CD4-positive, alpha-beta T cell treated with Interleukin-17A for 4 hours (primary cell): ENCODE measurements at places on chromosomes 2 and 18.

- DNase-seq: no peak
Observed at GRCh38 chr18:5214583-5215351, 17.7 kb upstream of the AKAIN1 start.

DNA sequence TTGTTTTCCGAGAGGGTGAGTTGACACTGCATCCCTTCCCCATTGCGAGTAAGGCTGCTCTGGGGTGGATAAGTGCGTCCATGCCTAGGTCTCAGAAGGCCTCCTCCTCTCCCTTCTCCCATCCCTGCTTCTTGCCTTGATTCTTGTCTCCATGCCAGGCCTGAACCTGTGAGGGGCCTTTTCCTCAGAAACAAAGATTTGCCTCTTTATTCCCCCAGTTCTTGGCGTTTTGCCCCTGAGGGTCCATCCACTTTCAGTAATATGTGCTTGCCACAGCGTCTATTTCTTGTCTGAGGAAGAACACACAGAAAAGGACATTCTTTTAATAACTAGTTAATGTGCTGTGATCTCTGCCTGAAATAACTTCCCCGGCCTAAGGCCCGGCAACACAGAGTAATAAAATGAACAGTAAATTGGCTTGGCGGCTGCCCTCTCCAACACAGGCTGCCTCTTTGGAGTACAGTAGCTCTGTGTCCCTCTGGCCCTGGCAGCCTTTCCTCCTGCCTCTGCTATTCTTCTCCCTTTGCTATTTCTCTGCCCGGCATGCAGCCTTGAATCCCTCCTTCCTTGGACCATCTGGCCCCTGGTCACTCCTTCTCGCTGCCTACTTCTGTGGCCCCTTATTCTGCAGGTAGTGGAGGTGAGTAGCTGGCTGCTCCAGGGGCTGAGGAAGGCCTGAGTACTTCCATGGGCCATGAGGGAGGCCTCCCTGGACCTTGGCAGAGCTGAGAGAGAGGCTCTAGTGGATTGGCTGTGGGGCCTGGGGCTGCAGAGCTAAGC is 4.4 kb downstream of the EHD3 start:
- no peak for DNase-seq

GRCh38 chr2:68689553-68690537 is 44.8 kb upstream of the ARHGAP25 start:
- DNase-seq: no peak

- no peak for DNase-seq
Observed at GRCh38 chr2:98089941-98090340, 3.0 kb downstream of the VWA3B start.

DNA sequence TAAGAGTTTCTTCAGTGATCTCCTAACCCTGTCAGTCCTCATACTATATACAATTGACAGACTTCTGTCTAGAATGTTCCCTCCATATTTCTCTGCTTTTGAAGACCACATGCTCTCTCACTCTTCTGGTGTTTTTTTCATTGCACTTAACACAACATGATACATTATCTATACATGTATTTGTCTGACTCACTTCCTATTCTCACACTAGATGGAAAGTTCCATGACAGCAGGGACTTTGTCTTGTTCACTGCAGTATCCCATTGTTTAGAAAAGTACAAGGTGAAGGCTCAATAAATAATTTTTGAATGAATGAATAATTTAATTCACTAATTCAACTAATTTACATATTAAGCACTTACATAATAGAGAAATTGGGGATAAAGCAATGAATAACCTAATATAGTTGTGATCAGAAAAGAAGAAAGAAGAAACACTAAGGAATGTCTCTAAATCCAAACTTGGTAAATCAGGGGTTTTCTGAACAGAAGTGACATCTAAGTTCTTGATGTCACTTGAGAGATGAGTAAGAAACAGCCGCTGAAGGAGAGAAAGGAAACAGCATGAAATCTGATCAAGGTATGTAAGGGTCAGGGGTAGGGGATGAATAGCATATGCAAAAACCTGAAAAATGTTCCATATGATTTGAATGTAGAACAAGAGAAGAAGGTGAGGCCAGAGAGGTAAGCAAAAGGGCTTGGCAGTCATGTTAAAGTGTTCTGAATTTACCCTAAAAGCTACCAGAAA is 42.4 kb downstream of the MBD2 start:
- no peak for DNase-seq

DNA sequence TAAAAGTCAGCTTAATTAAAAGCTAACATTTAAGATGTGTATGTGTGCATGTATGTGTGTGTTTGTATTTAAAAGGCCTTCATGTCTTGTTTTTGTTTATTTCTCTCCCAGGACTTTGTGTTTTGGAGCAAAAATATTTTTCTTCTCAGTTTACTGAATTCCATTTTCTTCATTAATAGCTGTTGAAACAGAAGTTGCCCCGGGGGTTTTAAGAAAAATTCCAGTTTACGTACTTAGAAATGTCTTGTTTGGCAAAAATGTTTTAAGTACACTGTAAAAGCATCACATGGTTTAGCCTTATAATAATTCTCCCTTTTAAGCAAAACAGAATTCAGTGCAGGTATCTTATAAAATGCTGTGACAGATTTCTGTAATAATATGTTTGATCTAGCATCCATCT is 1233.0 kb upstream of the NRXN1 start:
- DNase-seq: no peak

DNA sequence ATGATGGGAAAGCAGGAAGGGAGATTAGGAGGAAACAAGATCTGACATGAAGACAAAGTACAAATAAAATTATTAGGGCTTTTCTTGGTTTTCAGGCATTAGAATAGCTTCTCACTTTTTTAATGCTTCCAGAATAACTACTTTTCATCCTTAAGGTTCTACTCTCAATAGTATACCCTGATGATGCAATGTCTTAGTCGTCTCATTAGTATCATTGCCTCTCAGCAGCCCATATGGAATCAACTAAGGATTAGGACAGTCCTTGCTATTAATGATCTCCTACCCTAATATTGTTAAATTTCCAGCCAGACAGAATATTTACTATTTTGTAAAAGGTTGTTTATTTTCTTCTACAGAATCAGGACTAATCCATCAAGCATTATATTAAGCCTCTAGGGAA is 55.9 kb downstream of the RELCH start:
- no peak for DNase-seq

- DNase-seq: no peak
Observed at GRCh38 chr2:180873219-180873618, 107.2 kb upstream of the UBE2E3 start.

DNA sequence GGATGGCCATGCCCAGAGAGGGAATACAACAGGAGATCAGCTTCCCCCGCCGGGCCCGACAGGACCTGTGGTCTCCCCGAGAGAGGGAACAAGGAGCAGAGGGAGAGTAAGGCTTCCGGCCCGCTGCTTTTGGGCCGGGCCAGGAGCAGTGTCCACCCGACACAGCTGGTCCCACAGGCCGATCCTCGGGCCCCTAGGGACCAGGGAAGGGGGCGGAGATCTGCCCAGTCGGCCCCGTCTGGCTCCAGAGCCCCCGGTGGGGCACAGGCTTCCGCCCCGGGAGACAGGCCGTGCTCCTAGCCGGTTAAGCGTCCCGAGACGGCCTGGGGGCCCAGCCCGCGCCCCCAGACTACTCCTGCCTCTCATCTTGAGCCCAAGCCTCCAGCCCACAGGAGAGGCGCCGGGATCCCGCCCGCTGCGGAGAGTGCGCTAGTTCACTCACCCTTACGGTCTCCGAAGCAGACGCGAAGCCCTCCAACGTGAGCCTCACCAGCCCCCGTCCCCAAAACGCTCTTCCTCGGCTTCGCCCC is at the start of gene MCFD2:
MCFD2 (minus strand) TSS at position 526 of the 530 bp plus-strand sequence. CDS start 6,635 bp downstream, outside the sequence.
- DNase-seq: no peak

- no peak for DNase-seq
Observed at GRCh38 chr18:45155526-45155925, 459.8 kb upstream of the SLC14A2 start.

DNA sequence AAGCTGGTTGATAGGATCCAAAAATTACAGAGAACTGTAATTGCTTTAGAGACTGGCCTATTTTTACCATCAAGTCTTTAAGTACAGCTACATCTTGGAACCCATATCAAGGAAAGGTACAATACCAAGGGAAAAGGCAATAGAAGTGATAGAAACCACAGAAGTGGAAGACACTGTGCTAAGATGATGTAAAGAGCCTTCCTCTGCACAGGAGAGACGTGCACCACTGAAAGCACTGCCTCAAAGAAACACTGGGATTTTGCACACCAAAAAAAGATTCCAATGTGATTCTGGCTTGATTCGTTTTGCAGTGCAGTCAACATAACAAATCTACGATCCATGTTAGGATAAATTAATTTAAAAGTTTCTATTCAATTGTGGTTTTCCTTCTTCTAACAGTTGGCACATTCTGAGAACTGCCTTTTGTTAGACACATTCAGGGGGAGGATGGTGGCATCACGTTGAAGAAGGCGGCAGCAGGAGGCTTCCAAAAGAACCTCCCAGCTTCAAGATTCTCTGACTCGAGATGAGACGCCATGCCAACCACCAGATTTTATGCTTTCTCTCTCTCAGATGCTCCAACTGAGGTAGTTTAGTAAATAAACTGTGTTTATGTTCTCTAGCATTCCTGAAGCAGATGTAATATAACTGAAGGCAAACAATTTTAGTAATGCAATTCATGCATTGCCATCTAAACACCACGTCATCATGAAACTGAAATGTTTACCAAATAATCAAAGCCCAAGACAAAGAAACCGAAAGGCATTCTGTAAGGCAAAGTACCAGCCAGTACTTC is 102.9 kb downstream of the BCL2 start:
- peak; percentile 45 for DNase-seq

- DNase-seq: no peak
Observed at GRCh38 chr2:219578811-219579613, 6.9 kb downstream of the INHA start.

- DNase-seq: no peak
Observed at GRCh38 chr2:6297238-6297637, 568.5 kb downstream of the CMPK2 start.

- DNase-seq: no peak
Observed at GRCh38 chr18:35923939-35924684, 48.4 kb upstream of the RMP24 start.

DNA sequence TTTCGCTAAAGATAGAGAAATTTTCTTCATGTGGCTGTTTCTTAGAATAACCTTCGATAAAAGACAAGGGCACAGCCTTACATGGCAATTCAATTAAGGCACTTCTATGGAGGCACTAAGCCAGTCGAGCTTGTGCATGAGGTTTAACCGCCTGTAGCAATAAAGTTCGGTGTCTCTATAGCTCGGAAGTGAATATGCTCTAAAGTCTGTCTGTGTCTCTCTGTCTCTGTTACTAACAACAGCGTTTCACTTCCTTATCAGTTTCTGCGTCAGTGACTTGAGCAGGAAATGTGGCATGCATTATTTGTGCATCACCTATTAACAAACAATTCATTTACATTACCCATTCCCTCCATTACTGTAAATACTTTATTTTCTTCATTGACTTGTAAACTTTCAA is 365.1 kb upstream of the NETO1 start:
- no peak for DNase-seq

- no peak for DNase-seq
Observed at GRCh38 chr2:112614201-112614840, 29.9 kb downstream of the CHCHD5 start.

GRCh38 chr2:161982548-161983330 is 91.3 kb downstream of the DPP4 start:
- no peak for DNase-seq

GRCh38 chr2:196988639-196989038 is 62.1 kb upstream of the PGAP1 start:
- DNase-seq: no peak

DNA sequence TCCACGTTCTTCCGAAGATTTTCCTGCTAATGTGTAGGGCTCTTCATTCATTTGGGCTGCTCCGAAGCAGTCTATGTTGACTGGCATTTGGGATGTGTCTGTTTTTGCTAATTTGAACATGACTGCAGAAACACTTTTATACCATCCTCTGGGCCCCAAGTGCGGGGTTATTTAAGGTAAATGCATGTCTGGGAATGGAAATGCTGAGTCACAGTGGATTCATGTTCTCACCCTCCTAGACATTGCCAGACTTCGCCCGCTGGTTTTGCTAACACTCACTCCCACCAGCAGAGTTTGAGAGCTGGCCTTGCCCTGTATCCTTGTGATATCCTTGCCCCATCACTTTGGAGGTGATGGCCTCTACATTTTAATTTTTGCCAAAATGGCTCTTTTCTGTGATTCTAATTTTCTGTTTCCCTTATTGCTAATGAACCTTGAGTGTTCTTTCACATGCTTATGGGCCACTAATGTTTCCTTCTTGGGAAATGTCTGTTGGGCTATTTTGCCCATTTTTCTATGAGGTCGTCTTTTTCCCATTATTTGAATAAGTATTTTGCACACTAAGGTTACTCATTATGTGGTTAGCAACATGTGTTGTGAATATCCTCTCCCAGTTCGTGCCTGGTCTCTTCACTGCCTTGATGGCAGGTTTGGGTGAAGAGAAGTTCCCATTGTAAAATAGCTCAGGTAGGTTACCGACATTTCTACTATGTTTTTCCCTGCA is 204.1 kb downstream of the GLI2 start:
- no peak for DNase-seq

GRCh38 chr2:85002534-85002933 is 31.6 kb downstream of the KCMF1 start:
- DNase-seq: no peak

- DNase-seq: no peak
Observed at GRCh38 chr18:74806073-74806472, 208.4 kb downstream of the ZNF407 start.

GRCh38 chr2:11553661-11554398 is 20.0 kb downstream of the GREB1 start:
- DNase-seq: no peak

- no peak for DNase-seq
Observed at GRCh38 chr18:59624369-59624765, 72.9 kb downstream of the CCBE1 start.

GRCh38 chr2:121476684-121477083 is 54.0 kb upstream of the RNU4ATAC start:
- DNase-seq: no peak

- no peak for DNase-seq
Observed at GRCh38 chr2:223894968-223895367, 50.2 kb downstream of the WDFY1 start.

GRCh38 chr2:85694052-85695025 is at the start of gene GNLY:
TSS of gene GNLY (plus strand) at chr2:85694358. CDS start at chr2:85694419, 61 bp downstream.
- DNase-seq: no peak

- no peak for DNase-seq
Observed at GRCh38 chr2:15300624-15301573, 260.2 kb downstream of the NBAS start.

DNA sequence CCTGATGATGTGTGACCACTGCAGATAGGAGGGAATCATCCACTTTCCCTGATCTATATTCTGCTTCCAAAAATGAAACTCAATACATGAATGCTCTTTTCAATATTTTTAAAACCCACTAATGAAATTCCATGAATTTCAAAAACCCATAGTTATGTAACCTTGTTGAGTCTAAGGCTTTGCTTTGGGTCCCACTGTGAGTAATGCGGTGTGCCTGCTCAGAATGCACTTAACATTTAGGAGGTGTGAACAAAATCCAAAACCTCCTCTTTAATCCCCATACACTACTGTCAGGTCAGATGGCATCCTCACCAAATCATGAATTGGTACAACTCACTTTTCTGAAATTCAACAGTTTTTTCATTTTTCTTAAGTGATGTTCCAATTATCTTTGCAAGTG is 50.4 kb downstream of the CCDC93 start:
- no peak for DNase-seq
